ENCODE measurements at places on chromosomes 6 and 20.
A peak's percentile ranks its signal among the peaks of the same experiment; 100 is the strongest.

- DNase-seq = no peak
Measured at GRCh38 chr6:85580118-85580877, 13.4 kb downstream of the SNX14 start.

DNA sequence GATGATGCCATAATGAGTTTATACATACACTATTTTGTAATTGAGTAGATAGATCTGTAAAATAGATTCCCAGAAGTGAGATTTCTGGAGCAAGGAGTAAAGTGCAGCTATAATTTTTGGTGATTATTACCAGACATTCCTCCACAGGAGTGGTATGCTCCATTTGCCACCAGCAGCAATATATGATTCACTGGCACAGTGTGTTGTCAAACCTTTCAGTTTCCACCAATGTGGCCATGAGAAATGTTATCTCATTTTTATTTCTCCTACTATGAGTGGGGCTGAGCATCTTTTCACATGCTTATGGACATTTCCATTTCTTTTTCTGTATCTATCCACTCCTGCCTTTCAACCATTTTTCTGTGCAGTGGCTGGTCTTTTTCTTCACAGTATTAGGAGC is 70.5 kb downstream of the GPR63 start:
- no peak for DNase-seq

GRCh38 chr6:139091826-139092225 is 43.1 kb upstream of the HECA start:
- DNase-seq = no peak

GRCh38 chr6:151376440-151376839 is 14.9 kb downstream of the ZBTB2 start:
- DNase-seq = no peak

GRCh38 chr6:75557068-75557467 is 44.6 kb upstream of the SENP6 start:
- DNase-seq = no peak

DNA sequence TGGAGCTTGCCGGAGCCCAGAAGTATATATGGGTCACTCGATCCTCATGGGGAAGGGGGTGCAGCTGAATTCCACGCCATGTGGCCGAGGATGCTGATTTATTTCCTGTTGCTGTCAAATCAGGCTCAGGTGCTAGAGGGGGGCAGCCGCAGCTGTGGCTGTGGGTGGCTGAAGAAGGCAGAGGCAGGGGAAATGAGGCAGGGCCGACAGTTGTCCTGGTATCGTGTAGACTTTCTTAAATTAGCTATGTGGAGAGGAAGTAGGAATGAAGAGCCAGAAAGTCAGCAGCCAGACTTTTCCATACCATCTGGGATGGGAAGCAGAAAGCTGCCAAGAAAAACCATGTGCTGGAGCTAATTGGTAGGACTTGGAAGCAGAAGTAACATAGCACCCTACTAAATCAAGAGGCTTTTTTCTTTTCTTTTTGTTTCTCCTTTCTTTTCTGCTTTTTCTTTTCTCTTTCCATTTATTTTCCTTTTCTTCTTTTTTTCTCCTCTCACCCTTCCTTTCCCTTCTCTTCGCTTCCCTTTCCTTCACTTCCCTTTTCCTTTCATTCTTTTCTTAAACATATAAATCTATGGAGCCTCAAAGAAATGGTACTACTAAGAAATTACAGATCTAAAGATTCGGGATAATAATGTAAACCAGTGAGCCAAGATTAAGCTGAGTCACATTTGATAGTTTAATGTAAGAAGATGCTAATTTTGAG is 90.6 kb upstream of the CD83 start:
- no peak for DNase-seq

DNA sequence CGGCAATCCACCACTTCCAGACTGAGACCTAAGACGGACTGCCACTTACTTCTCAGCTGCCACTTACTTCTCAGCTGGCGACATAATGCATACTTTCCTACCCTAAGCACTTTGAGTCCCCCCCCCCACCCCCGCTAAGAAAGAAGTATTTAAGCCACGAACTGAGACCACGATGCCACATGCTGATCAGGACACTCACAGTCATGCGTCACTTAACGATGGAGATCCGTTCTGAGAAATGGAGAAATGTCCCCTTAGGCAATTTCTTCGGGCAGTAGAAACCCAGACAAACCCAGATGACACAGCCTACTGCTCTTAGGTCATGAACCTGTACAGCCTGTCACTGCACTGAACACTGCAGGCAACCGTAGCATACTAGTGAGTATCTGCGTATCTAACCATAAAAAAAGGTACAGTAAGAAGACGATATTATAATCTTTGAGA is 690 bp downstream of the IFNGR1 start:
- DNase-seq = peak; percentile 46

DNA sequence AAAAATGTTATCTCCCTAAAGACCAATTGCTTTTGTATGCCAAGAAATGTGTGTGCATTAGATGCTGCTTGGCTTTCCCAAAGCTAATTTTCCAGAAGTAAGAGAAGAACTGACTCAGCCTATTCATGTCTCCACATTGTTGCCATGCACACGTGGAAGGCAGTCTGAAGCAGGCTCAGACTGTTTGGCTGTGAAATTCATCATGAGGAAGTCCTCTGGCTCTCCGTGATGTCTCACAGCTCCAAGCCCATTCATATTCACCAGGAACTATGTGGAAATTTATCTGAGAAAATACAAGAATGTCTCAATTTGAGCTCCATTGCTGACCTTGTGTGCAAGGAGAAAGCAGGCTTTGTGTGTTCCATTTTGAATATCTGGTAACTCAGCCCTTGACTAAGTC is 1022.2 kb upstream of the GJE1 start:
- DNase-seq = no peak

DNA sequence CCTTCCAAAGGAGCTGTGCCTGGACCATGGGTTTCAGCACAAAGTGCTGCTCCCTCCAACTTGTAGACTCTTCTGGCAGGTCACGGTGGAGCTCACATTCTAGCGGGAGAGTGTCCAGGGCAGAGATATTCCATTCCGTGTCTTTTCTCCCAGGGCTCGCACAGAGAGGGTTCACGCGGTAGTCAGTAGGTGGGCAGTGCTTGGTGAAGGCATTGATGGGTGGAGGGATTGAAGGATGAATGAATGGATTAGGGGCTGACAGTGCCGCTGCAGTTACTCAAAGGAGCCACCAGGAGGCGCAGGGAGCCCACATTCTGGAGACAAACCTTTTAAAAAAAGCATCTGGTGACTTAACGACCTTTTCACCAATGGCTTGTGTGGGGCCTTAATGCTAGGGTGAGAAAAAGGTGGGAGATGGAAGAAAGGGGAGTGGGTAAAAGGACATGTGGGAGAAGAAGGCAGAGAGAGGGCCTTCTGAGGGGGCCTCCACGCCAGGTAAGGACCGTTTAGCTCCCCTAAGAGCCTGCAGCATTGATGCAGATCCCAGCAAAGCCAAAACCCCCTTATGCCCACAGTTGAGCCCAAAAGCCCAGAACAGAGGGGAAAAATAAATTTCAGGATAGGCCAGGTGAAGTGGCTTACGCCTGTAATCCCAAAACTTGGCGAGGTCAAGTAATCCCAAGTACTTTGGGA is 17.5 kb upstream of the FAM110A start:
- DNase-seq = peak; percentile 46

- no peak for DNase-seq
Measured at GRCh38 chr6:80003826-80004172, 650 bp upstream of the TTK start.

- DNase-seq = no peak
Measured at GRCh38 chr6:26412228-26412627, 10.2 kb downstream of the BTN3A1 start.

Measured in renal pelvis (tissue), 12 donors.